ENCODE measurements at places on chromosomes 2 and 18.
A peak's percentile ranks its signal among the peaks of the same experiment; 100 is the strongest.

GRCh38 chr2:182890773-182891378 lies 24.4 kb upstream of the FRZB start:
- no peak for DNase-seq

- DNase-seq = peak; percentile 69
These were observed 412 bp upstream of the NCK2 start for GRCh38 chr2:105744091-105744908.

GRCh38 chr2:118349365-118349764 lies 261.1 kb downstream of the INSIG2 start:
- no peak for DNase-seq

DNA sequence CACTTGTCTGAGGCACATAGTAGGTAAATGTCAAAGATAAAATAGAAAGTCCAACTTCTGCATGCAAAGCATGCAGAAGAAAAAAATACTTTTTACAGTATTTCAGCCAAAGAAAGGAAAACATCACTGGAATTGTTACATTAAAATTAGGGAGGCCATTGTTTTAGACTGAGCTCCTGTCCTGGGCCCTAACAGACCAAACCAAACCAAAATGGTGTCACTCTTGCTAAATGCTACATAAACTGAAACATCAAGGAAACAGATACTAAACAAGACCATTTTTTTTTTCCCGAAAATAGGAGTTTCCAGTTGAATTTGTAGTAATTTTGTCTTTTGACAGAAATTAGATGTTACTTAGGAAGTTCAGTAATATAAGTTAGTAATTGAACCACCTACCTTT lies 508.8 kb downstream of the DSC3 start:
- DNase-seq = no peak

DNA sequence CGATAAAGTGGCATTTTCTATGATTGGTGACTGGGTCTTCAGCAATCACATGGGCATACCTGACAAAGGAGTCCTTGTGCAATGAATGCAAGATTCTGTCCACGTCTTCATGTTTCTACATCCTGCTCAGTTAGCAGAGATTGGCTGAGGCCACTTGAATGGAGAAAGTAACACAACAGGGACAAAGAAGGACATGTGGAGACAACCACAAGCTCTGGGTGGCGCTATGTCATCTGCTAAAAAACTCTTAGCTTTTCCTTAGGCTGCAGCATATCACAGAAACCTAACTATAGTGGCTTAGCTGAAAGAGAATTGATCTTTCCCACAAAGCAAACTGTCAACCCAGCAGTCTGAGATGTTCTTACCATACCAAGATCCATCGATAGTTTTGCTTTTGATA lies 1109.7 kb downstream of the SOCS6 start:
- DNase-seq = no peak

GRCh38 chr2:37585295-37585908 lies 86.0 kb downstream of the CDC42EP3 start:
- peak; percentile 49 for DNase-seq

DNA sequence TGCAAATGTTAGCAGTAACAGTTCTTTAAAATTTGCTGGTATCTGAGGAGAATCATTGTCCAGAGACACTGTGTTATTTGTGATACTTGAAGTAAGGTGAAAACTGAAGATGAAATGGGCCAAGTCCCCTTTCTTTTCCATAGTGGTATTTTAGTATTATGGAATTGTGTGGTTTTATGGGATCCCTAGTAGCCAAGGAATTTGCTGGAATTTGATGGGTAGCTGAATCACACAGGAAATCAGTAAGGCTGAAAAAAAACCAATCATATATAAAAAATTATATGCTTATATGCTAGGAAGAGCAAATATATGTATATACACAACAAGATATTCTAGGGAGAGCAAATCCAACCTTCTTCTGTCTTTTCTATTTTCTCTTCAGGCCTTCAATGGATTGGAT lies 54.2 kb upstream of the TACR1 start:
- DNase-seq = no peak

DNA sequence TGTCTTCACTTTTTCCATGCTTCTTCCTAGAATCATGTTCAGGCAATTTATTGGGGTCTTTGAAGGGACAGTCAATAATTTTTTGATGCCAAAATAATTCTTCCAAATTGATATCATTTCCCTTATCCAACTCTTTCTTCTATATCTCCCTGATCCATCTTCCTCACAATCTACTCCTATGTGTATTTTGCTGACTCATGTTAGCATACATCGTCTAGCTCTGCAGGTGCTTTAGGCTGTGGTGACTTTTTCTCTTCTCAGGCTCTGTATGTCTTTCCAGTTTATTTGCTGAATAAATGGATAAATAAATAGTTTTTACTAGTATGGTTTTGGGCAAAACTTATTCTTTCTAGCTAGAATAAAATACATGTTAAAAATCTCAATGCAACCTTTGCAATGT lies 1650.9 kb upstream of the TMEFF2 start:
- no peak for DNase-seq

- DNase-seq = no peak
These were observed 268.9 kb downstream of the PLCL1 start for GRCh38 chr2:198073253-198073652.

DNA sequence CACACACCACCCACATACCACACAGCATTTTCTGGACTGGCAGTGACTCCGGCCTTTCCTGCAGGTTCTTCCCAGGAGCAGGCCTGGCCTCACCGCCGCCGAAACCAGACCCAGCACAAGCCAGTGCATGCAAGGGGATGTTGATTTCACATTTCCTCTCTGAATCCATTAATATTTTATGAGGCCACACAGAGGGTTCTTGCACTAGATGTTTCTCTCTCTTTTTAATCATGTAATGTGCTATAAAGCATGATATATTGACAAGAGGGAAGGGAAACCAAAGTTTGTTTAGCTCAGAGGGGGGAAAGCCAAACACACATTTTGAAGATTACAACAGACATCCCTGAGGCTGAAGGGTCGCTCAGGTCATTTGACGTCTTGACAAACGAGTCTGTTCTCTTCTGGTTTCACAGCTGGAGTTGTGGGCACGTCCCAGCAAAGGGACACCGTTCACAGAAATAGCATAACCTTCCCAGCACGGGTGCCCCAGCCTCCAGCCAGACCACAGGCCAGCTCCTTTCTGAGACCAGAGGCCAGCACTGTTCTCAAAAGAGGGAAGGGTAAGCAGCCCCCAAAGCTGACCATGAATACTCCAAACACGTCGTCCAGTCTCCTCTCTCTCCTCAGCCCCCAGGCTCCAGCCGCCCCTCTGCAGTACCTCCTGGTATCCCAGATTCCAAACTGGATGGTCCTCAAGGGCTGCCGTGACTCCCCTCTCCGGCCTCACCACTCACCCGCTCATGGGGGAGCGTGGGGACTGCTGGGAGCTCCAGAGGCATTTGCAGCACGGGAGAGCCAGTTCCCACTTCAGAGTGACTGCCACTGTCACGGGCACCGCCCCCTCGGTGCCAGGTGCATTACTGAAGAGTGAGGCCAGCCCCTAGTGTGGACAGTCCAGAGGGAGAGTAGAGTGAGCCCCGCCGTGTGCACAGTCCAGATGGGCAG lies 340.3 kb upstream of the SALL3 start:
- DNase-seq = no peak

- no peak for DNase-seq
These were observed 61.7 kb downstream of the ASB1 start for GRCh38 chr2:238488347-238488826.

DNA sequence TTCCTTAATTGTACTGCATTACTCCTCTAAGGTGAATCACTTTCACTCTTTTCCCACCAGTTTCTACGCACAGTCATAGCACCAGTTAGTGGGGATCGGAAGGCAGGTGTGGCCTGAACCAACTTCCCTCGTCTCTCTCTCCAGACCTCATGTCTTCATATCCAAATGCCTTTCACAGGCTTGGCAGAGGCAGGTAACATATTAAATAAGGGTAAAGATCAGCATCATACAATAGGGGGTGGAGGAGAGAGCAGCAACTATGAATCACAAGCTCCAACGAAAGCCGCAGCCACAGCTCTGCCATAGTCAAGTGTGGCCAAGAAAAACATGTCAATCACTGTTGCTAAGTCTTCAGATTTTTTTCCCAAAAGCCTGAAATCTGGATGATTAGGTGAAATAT lies 40.3 kb downstream of the AP1S3 start:
- DNase-seq = no peak

DNA sequence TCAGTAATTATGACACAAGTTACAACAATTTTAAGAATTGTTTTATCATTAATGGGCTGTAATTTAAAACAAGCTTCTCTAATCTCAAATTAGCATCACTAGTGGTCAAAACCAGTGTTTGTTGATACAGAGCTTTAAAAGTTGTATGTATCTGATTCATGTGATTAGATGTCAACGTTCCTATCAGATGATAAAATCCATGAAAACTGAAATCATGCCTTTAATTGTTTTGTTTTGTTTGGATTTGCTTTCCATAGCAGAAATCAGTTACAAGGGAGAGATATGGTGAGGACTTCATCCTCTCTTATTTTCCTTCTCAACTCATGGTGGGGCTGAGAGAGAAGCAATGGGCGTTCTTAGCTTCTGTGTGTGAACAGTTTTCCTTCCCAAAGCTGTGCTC lies 469.6 kb downstream of the PID1 start:
- DNase-seq = no peak

DNA sequence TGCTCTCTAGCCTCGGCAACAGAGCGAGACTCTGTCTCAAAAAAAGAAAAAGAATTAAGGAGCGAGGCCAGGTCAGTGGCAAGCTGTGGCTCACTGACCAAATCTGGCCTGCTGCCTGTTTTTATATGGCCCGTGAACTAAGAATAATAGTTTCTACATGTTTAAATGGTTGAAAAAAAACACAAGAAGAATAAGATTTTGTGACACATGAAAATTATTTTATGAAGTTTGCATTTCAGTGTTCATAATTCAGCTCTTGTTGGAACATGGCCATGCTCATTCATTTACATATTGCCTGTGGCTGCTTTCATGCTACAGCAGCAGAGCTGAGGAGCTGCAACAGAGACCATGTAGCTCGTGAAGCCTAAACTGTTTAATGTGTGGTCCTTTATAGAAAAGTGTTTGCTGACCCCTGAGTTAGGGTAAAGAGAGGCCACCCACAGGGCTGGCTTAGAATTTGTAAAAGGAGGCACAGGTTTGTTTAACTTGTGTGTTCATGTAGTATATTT lies 59.5 kb downstream of the MFSD6 start:
- DNase-seq = no peak

- no peak for DNase-seq
These were observed 192.8 kb upstream of the APCDD1 start for GRCh38 chr18:10261344-10262276.

- no peak for DNase-seq
These were observed 137.3 kb downstream of the ZNF804A start for GRCh38 chr2:184735611-184736010.

DNA sequence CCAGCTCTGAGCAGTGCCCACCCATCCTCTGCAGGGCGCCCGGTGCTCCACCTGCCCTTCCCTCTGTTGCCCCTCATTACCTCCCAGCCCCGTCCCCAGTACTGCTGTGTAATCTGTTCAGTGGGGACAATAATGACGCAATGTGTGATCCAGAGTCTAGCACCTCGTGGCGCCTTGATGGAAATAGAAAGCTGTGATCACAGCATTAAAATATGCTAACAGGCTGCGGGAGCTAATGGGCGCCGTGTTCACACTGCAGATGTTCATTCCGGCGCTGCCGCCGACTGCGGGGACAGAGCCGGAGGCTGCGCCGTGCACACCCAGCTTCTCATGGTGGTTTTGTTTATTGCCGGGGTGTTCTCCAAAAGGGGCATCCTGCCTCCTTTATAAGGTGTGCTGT lies 235.2 kb downstream of the LDLRAD4 start:
- DNase-seq = no peak

DNA sequence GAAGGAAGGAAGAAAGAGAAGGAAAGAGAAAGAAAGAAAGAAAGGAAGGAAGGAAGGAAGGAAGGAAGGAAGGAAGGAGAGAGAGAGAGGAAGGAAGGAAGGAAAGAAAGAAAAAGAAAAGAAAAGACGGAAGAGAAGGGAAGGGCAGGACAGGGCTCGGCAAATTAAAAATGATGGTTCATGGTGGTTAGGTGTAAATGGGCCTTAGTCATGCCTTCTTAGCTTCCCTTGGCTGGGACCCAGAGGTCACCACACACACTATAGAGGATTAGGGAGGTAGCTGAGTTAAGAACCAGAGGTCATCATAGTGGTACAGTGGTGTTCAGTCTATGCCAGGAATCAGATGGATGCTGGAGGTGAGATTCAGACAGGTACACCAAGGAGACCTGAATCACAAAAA lies 9.3 kb upstream of the ATL2 start:
- no peak for DNase-seq

GRCh38 chr2:100781009-100781325 lies 39.0 kb upstream of the NPAS2 start:
- DNase-seq = no peak

DNA sequence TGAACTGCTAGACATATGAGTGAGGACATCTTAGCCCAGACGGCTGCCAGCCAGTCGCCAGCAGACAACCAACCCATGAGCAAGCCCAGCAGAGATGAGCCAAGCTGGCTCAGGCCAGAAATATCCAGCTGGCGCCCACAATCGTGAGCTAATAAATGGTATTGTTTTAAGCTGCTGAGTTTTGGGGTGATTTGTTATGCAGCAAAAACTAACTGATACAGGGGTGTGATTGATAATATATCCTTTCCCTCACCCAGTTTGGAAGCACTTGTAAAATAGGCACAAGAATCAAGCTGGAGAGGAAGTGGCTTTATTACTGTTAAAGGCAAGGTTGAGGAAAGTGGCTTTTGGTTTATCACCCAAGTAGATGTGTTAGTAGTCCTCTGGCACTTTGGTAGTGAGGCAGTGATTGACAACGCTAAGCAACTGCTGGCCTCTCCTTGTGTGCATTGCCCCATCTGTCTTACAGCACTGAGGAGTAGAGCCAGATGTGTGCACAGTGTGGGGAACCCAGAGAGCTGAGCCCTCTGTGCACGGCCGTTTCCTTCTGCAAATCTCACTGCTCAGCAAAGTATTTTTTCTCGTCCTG lies 110.1 kb downstream of the MYO1B start:
- no peak for DNase-seq

DNA sequence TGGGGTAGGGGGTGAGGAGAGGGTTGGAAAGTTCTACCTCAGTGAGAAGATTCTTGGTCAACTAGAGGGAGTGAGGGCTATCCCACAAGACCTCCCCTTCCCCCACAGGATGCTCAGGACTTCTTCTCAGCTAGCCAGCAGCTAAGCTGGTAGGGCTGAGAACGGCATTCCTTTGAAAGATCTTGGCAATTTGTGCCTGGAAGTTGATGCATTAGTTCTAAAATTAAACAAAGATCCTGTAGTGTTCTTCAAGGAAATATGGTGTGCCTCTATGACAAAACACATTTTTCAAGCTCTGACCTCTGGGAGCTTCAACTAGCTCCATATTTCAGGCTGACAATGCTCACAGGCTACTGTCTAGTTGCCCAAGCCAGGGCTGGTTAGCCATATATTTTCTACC lies 2.3 kb downstream of the LYPD1 start:
- DNase-seq = no peak
